ENCODE measurements at places on chromosomes 3 and 15.
A peak's percentile ranks its signal among the peaks of the same experiment; 100 is the strongest.

DNA sequence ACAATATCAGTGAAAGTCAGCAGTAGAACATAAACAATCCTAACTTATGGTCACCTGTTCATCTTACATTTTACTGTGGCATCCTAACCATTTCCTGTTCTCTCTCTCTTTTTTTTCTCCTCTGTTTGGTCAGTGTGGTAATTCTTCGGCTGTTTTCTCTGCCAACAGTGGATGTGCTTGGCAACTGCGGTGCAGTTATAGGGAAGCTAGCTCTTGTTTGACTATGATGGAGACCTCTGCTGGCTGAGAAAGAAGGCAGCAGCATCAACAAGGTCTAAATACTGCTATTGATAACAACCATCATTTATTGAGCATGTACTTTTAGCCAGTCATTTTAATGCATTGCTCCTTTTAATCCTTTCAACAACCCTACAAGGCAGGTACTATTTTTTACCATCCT lies 723 bp upstream of the DRD3 start:
- peak; percentile 31 for DNase-seq

DNA sequence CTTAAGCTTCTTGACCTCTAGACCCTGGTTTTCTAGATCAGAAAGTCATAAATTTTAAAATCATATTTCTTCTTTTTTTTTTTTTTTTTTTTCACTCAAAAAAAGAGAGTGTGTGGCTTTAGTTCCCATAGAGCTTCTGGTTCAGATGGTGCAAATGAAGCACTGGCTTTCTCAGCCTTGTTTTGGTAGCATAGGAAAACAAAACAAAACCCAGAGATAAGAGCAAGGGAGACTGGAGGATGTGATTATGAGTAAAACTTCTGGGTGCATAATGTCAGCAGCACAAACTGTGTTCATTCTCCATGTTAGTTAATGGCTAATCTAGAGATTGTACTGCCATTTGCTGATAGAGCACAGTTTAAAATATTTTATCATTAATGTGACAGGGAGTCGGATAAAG lies 55.4 kb downstream of the RARB start:
- no peak for DNase-seq

DNA sequence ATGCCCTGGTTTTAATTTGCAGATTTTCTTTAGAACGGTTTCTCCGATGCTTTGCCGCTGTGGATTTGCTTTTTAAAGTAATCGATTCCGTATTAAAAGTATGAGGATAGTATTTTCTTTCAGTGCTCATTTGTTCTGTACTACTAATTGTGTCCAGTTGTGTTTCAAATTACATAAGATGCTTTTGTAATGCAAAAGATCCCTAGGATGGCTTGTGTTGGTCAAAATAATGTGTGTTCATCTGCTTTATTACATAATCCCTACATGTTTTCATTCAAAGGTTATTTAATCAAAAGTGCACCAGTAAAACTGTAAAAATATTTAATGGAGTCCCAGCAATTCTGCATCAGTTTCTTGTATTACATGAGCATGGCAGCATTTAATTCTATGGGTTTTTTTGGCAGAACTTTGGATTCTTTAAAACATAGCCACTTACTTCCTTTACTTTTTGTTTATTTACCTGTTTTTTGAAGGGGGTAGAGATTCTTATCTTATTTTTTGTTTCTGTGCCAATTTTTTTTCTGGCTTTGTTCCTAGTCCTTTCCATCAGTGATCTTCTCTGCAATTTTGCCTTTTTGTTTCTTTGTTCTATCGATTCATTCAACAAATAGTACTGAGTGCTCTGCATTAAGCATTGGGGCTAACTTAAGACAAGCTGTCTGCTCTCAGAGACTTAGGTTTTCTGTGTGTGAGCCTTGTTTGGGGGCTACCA lies 352.8 kb downstream of the LRTM1 start:
- DNase-seq, result no peak

GRCh38 chr3:122898298-122898697 lies 103.4 kb downstream of the SLC49A4 start:
- no peak for DNase-seq

GRCh38 chr3:3209057-3209456 lies 29.6 kb upstream of the CRBN start:
- no peak for DNase-seq
